Cardiac septum (tissue), 1 donor: ENCODE measurements at places on chromosomes 2 and 18. TPM values are rescaled to one million over a fixed set of nuclear protein-coding genes. Genes with fewer than 3 reads are reported as not detected.

DNA sequence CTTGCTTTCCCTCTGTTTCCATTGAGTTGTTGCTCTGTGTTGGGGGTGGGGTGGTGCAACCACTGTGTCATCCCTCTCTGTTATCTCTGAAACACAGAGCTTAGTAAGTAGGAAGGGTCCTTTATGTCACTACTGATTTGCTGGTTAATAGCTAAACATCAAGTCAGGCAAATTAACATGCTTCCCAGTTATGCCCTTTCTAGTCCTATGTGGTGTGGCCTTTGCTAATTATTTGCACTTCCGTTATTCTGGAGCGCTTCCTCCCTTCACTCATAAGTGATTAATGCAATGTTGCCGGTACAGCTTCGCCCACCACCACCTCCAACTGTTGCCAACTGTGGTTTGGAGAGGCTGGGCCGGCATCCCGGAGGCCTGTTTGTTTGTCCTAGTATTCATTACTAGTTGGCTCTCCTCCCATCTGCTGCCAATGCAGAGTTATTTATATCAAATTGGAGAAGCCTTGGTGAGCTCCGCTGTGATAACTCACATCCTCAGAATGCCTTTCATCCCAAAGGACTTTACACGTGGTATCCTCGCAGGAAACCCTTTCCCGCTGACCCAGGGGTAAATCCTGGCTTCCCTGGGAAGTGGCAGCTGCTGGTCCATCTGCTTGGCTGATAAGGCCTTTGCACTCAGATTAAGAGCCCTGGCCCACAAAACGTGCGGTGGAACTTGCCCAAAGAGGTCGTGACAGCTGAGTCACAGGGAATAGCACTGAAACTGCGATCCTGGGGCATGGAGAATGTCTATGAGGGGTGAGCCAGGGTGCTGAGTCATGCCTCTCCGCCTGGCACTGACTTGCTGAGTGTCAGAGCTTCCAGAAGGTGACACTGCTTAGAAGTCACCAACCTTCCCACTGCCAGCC is 72.0 kb upstream of the ZCCHC2 start:
- DNase-seq, result peak; percentile 89

DNA sequence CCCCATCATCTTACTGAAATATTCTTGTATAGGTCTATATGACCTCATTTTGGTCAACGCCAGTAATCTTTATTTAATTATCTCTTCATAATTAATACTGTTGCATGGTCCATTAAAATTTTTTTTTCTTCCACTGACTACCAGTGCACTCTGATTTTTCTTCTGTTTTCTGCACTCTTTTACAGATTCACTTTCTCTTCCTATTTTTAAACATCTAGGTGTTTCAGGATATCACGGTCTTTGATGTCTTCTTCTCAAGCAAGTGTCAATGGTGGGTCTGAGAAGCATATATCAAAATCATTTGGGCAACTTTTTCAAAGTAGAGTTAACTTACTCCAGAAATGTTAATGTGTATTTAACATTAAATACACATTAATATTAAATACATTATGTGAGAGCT is 51.4 kb downstream of the CCDC141 start:
- DNase-seq, result no peak

DNA sequence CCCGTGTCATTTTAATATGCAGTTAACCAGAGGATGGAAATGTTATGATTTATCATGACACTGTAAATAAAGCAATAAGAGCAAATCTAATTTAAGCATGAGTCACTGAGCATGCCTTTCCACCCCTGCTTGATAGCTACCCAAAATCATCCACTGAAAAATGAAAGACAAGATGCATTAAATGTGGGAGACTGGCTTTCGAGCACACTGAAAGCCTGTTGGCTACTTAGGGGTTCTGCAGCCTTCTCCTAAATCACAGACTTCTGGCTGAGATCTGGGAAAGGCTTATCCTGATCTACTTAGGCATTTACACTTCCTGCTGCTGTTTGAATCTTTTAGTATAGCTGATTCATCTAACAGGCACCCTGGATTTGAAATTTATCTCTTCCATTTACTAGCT is 778.3 kb upstream of the CDH7 start:
- DNase-seq, result no peak

DNA sequence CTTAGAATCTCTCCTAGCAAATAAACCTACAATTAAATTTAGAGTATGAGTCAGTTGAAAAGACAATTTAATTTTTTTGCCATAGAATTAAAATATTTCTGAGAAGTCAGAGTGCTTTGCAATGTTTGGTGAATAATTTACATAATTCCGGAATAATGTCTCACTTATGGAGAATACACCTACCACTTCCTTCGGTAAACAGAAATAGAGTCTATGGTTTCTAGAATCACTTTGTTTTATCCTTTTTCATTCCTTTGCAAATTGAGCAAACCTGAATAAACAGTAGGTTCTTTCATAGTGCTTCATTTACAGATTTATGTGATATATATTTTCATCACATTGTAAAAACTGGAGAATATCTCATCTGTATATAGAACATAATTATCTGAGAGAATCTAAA is 211.7 kb downstream of the PMAIP1 start:
- no peak for DNase-seq

- DNase-seq, result no peak
Measured at GRCh38 chr2:64860276-64860885, 128.8 kb upstream of the SLC1A4 start.

DNA sequence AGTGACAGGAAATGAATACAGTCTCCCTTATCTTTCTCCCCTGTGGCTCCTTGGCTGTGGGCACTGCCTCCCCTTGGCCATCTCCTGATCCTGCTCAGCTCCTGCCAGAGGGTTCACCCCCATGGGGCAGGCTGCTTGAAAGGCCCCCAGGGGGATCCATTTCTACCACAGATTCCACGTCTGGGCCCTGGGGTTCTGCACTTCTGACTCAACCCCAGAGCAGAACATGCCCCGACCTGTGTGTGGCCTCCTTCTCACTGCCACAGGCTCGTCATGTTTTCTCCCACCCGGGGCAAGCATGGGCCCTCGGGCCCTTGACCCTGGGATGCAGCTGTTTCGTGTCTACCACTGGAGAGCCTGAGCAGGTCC is 122.2 kb downstream of the ACKR3 start:
- DNase-seq, result peak; percentile 27

GRCh38 chr2:74741629-74742028 is 87.6 kb downstream of the SEMA4F start:
- DNase-seq, result no peak

- no peak for DNase-seq
Measured at GRCh38 chr2:24820598-24821432, 27.6 kb downstream of the CENPO start.

DNA sequence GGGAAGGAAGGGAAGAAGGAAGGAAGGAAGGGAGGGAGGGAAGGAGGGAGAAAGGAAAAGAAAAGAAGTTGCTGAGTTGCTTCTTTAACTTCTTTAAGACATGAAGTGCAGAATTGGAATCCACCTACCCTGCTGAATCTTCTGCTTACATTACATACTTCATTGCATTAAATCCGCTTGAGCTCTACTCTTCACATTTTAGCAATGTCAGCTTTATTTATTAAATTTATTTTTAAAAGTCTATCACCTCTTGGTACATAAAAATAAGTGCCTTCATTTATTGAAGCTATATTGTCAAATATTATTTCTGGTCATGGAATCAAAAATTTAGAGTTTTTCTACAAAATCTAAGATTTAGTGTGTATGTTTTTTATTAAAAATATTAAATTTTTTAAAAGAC is 284.6 kb downstream of the CCDC102B start:
- no peak for DNase-seq

GRCh38 chr18:46156124-46156745 is 52.0 kb downstream of the HAUS1 start:
- no peak for DNase-seq

GRCh38 chr2:58435246-58435645 is 194.1 kb upstream of the FANCL start:
- DNase-seq, result no peak

DNA sequence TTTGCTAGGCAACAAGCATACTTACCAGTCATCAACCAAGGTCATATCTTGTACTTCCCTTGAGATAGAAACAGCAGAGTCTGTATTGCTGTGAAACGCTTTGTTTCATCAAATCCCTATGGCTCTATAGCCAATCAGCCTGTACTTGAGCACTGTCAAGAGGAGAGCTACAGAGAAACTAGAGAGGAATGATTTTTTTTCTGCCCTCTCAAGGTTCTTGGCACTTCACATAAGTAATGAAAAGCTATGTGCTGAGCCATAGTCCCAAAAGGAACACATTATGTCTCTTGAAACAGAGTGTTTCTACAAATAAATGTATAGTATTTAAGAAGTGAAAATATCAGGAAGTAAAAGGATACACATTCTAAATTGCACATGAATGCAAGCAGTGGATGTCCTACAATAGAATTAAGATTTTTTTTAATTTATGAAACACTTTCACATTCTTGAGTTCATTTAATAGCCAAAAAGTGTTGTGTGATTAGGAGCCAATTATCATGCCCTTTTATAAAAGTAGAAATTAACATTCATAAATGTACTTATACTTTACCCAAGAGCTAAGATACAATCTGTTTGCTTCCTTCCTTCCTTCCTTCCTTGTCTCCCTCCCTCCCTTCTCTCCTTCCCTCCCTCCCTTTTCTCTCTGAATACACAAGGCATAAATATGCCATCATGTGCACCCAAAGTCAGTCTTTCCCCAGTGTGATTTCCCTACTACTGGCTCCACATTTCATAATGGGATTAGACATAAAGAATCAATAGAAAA is 131.8 kb downstream of the CSRNP3 start:
- DNase-seq, result no peak

DNA sequence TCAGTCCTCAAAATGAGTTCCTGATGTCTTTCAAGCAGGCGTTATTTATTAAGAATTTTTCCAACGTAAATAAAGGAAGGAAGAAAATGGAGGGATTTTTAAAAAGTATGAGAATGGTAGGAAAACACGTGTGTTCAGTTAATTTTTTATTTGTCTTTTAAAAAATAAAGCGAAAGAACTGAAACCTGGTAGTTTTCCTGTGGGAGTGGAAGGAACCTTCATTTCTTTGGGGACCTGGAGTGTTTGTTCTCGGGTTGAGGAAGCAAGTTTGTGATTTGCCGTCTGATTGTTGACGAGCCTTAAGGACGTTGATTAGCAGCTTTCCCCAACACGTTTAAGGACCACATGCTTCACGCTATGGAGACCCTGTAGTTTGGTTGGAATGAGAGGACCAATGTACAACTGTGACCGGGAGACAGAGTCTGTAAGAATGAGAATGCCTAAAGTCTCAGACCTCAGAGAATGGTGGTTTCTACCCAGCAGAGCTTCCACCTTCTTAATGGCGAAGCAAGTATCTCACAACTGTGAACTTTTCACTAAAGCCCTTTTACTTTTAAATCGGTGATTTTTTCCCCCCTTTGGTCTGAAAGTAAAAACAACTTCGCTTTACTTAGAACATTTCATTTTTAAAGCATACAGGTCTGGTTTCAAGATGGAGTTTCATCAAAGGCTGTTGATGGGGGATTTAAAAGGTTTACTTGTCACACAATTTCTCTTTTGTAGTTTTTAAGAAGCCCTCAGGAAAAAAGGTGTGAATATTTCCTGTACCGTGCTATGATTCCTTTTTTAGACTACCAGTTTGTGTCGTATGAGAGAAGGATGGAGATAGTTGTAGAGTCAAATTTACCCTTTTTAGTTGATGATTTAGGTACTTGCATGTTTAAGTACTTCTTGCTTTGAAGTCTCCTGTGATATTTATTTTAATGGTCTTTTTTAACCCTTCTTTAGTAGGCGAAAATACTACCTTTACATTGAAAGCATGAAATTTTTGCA is 1.4 kb downstream of the TTC39C start:
- no peak for DNase-seq

- DNase-seq, result no peak
Measured at GRCh38 chr2:68246396-68246795, 5.9 kb downstream of the PPP3R1 start.

DNA sequence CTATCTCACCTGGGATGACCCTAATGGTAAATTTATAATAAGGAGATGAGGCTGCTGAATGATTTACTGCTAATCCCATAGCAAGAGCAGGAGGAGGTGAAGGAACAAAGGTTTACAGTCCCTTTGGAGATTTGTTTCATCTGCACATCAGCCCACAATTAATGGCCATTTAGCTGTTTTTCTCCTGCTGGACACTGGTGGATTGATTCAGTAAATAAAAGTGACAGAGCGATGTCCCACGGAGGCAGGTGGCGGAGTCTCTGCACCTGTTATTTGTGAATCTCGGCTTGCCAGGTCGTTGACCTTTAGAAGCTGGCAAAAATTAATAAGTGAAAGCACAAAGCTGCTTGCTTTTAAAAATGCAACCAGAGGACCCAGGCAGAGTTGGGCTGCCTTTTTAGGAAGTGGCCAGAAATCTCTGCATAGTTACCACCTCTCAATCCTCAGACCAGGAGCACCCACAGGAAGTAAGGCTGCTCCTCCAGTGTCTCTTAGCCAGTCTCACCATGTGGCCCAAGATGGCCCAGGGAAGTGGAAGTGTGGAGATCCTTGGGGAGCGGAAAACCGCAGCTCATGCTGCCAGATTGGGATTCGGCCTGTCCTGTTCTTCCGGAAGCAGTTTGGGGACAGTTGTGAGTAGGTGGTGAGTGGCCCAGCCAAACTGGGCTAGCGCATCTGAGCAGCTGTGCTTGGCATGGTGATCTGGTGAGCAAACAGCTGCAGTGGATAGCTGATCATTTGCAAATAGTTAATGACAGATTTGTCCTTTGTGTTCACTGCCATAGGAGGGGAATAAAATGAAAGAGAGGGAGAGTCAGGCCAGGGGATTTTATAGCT is 1005.7 kb upstream of the PIK3C3 start:
- DNase-seq, result no peak

DNA sequence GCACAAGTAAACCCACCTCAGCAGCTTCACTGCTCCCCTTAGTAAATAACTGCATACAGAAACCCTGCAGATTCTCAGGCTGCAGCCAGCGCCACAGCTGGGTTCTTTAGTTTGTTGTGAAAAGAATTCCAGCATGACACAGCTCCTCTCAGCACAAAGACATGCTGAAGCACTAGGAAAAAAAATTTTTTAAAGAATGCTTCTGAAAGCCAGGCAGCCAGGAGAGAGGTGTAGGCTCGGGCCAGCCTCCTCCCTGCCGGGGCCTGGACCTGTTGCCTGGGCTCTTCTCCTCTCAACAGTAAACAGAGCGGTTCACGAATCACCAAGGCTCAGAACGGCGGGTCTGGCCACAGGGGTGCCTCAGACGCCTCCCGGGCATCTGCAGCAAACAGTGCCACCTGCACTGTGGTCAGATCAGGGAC is 95.7 kb upstream of the POU3F3 start:
- no peak for DNase-seq

GRCh38 chr2:26846334-26847306 is 1.3 kb upstream of the DPYSL5 start:
- no peak for DNase-seq

STPG4 gene
- not detected for total RNA-seq

TMEM182 gene
- total RNA-seq, result 135 TPM

PRPF40A gene
- total RNA-seq, result 36.3 TPM

ALPG gene
- not detected for total RNA-seq

ITM2C gene
- 18.4 TPM for total RNA-seq
